Right kidney (tissue), 9 donors: ENCODE measurements at places on chromosomes 11 and 22.

- no peak for DNase-seq
These were observed 1.3 kb downstream of the POU2F3 start for GRCh38 chr11:120241277-120241676.

- no peak for DNase-seq
These were observed 583 bp upstream of the RRAS2 start for GRCh38 chr11:14359501-14360031.

DNA sequence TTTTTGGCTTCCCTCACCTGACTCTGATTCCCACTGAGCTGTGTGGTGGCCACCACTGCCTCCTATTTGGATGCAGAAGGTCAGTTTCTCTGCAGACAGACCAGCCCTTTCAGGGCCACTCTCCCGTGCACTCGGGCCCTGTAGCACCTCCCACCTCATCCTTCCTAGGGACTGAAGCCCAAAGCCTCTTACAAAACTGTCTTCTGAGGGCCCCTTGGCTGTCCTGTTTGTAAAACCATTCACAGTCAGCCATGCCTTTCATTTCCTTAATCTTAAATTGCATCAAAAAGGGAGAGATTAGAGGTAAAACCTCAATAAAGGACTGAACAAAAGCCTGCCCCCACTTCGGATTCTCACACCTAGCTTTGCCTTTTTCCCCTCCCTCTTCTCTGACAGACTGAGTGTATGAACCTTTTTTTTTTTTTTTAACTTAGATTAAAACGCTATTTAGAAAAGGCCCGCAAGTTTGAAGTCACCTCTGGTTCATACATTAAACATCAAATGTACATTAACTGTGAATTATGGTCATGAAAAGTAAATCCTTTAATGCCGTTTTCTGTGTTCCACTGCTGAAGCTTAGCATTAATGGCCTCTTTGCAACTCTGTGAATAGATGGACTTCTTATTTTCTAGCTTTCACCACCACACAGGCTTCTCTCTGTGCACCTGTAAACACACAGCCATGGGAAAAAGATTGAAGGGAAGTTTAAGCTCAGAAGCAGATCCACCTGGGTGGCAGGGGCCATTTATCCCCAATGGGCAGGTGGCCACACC lies 247.2 kb upstream of the CADM1 start:
- DNase-seq = no peak

- DNase-seq = no peak
These were observed 34.0 kb downstream of the WEE1 start for GRCh38 chr11:9607511-9607899.

DNA sequence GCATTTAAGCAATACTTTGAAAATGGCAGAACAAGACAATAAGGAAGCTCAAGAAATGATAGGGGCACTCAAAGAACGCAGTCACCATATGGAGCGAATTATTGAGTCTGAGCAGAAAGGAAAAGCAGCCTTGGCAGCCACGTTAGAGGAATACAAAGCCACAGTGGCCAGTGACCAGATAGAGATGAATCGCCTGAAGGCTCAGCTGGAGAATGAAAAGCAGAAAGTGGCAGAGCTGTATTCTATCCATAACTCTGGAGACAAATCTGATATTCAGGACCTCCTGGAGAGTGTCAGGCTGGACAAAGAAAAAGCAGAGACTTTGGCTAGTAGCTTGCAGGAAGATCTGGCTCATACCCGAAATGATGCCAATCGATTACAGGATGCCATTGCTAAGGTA lies 51.9 kb downstream of the SPECC1L start:
- no peak for DNase-seq

DNA sequence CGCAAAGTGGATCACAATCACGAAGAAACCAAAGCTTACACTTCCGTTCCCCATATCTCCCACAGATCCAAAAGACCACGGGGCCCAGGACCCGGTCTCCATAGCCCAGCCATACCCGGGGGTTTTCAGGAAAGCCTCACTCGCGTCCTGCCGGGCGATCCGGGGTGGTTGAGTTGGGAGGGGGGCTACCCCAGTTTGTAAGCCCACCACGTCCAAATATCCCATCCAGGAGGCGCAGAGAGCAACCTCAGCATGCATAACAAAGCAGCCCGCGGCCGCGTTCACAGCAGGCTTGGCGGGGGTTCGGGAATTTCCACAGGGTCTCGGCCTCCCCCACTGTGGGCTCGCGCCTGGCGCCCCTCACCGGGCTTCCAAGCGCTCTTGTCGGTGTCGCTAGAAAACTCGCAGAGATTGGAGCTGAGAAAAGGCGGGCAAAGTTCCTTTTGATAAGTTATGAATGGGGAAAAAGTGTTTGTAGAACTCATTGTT lies 9.5 kb downstream of the SDF2L1 start:
- peak; percentile 82 for DNase-seq

- DNase-seq = no peak
These were observed 35.4 kb downstream of the MICAL3 start for GRCh38 chr22:17988800-17989513.

DNA sequence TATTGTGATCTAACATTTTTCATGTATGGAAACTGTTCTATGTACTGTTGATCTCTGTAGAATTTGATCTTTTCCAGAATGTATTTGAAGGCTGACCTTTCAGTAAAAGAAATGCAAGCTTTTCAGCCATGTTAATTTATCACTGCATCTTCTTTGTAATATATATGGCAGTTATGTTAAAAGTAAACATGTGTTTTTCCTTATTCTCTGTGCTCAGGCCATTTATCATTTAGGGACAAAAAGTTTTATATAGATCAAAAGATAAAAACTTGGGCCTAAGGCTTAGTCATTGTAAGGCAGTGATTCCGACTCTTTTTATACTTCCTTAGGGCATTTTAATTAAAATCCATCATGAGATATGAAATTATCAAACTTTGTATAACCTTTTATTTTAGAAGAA lies 48.7 kb downstream of the KDM2A start:
- no peak for DNase-seq

GRCh38 chr11:70324376-70325115 lies 54.1 kb downstream of the PPFIA1 start:
- no peak for DNase-seq

DNA sequence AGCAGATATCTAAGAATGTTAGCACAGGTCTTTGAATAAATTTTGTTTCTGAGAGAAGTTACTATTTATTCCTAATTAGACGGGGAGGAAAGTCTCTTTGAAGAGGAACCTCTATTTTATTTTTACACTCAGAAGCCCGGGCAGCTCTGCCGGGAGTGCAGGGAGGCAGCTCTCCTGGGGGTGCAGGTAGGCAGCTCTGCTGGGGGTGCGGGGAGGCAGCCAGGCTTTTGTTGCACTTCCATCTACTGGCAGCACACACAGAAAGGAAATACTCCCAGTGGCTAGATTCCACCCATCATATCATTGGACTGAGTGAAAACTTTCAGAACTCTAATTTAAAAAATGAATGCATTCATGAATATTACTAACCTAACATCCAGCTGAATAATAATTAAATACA lies 24.6 kb downstream of the OR10A6 start:
- DNase-seq = no peak

- DNase-seq = no peak
These were observed 4.4 kb upstream of the PDGFB start for GRCh38 chr22:39249086-39249704.

GRCh38 chr11:12319988-12320387 lies 57.4 kb upstream of the PARVA start:
- DNase-seq = peak; percentile 11

- no peak for DNase-seq
These were observed 908.5 kb downstream of the BRD1 start for GRCh38 chr22:48919187-48919590.

- DNase-seq = no peak
These were observed 22.6 kb upstream of the MGAT3 start for GRCh38 chr22:39434243-39434653.

DNA sequence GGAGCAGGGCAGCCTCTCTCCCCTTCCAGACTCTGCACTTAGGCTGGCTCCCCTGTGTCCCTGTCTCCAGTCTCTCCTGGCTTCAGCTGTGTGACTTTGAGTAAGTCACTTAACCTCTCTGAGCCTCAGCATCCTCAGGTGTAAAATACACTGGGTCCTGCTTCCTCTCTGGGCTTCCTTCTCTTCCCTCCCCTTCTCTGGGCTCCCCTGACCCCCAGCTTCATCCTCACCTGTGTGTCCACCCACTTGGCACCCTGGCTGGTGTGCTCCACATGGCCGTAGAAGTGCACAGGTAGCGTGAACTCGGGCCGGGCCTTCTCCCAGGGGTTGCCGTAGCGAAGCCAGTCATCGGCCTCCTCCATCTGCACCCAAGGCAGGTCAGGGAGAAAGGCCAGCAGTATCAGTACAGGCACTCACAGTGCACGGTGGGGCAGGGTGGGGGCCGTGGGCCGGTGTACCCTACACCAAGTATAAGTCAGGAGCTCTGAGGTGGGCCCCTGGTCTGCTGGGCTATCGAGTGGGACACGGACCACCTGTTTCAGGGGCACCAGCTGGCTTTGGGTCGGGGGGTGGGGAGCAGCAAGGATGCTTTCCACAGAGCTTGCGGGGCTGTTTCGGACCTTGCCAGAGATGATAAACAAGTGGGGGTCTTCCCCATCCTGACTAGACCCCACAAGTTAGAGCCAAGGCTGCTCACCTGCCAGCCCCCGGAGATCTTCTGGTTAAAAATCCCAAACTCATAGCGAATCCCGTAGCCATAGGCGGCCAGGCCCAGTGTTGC lies 2.0 kb downstream of the PYGM start:
- no peak for DNase-seq

DNA sequence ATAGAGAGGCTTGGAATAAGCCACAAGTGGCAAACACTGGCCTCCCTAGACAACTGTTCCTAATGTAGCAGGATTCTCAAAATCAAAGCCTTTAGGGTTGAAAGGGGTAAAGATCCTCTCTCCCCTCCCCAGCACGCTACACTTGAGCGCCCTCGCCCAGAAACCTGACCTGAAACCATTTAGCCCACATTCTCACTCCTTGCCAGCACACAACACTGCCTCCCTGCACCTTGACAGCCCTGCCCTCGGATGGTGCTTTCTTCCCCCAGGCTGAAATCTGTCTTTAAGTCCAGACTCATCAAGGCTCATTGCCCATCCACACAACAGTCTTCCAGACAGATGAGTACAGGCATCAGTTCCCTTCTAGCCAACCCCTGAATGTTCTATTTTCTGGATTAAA lies 26.5 kb downstream of the CWC15 start:
- DNase-seq = no peak

- DNase-seq = no peak
These were observed 7.3 kb upstream of the CEP295 start for GRCh38 chr11:93654226-93654625.

- peak; percentile 72 for DNase-seq
These were observed at the start of gene BCO2 for GRCh38 chr11:112174789-112175598. Gene BCO2, plus strand, starts transcription at chr11:112175512. Its CDS starts 90 bp downstream, at chr11:112175602.
